ENCODE measurements at places on chromosomes 11 and 22.
A peak's percentile ranks its signal among the peaks of the same experiment; 100 is the strongest.

DNA sequence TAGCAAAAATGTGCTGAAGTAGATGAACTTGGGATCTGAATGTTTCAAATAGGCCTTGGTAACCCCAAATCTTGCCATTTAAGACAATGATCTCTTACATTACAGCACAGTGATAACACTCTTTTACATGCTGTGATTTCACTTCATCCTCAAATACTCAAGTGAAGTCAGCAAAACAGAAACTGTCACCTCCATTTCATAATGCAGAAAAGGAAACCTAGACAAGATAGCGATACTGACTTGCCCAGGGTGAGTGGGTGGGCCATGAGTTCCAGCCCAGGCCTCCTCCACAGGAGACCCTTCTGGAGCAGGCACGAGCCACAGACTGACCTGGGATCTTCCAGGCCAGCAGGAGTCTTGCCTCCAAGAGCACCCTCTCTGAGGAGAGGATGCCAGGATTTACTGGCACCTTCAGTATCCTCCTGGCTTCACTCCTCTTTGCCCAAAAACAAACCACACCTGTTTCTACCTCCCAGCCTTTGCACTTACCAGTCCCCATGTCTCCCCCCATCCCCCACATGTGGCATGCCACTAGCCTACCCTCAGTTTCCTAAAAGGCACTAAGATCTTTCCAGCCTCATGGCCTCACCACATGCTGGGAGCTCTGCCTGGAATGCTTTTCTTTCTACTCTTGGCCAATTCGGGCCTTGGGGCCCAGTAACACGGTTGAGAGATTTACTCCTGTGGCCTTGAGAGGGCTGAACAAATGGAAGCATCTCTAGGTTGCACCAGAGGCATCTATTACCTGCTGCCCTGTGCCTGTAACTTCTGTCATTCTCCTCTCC, 1.9 kb upstream of the DGAT2 start:
- no peak for DNase-seq

DNA sequence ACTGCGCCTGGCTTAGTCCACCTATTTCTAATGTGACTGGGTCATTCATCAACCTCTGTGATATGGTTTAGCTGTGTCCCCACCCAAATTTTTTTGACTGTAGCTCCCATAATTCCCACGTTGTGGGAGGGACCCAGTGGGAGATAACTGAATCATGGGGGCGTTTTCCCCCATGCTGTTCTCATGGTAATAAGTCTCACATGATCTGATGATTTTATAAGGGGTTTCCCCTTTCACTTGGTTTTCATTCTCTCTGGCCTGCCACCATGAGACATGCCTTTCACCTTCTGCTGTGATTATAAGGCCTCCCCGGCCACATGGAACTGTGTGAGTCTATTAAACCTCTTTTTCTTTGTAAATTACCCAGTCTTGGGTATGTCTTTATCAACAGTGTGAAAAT, 8.7 kb downstream of the CENATAC start:
- DNase-seq = no peak

DNA sequence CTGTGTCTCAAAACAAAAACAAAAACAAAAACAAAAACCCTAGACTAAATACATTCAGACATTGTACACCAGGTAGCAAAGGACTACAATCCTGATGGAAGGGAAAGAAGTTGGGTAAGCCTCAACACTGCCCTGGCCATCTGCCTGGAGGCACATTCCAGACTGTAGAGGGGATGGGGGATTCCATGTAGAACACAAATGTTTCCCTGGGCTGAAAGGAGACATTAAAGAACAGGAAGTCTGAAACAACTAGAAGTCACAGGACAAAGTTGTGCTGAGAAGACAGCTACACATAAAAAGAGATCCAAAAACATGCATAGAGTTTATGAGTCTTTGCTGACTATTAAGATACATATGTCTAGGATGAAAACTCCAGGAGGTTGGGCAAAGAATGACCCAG, 83.9 kb downstream of the RRAS2 start:
- no peak for DNase-seq

- no peak for DNase-seq
Measured at GRCh38 chr11:73965076-73965763, 14.4 kb downstream of the DNAJB13 start.

GRCh38 chr11:119210050-119210449, 3.9 kb downstream of the CBL start:
- peak; percentile 7 for DNase-seq

- no peak for DNase-seq
Measured at GRCh38 chr22:37910890-37911672, 5.0 kb downstream of the MICALL1 start.

DNA sequence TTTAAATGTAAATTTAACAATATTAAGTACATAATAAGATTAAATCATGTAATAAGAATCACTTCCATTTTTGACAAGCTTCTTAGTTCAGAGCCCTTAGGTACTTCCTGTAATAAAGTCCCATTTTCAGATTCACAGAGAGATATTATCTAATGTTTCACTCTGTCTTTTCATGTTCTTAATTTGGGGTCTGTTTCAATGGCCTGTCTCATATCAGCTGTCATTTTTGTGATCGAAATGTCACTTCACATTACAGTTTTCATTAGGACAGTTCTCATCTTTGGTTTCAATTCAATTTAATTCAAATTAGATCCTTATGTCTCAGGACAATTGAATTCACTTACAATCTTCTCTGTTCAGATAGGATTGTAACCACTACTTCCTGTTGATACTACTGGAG, 22.6 kb upstream of the OLFML1 start:
- DNase-seq = no peak

DNA sequence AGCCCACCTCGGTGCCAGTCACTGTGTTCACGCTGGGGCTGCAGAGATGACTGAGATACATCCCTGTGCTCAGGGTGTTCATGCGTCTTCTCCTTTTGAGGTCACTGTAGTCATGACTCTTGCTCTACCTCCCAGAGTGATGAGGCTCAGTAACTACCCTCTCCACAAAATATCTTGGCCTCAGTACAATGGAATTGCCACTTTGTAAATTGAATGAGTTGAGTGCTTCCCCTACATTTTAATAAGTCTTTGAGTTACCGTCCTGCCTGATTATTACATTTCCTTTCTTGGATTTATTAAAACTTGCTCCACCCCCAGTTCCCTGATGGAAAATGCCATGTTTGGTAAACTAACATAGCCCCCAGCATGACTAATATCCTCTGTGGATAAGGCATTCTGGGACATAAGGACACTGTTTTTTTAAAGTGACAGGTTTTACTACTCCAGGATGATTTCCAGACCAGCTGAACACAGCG, 15.9 kb downstream of the PRSS23 start:
- no peak for DNase-seq

GRCh38 chr11:13391217-13391616, 71.8 kb downstream of the BTBD10 start:
- DNase-seq = no peak

- DNase-seq = no peak
Measured at GRCh38 chr11:27458182-27458581, 14.4 kb downstream of the LGR4 start.

GRCh38 chr11:12464303-12464702, 86.9 kb downstream of the PARVA start:
- DNase-seq = no peak

GRCh38 chr11:1767399-1768140, 3.8 kb upstream of the CTSD start:
- no peak for DNase-seq

DNA sequence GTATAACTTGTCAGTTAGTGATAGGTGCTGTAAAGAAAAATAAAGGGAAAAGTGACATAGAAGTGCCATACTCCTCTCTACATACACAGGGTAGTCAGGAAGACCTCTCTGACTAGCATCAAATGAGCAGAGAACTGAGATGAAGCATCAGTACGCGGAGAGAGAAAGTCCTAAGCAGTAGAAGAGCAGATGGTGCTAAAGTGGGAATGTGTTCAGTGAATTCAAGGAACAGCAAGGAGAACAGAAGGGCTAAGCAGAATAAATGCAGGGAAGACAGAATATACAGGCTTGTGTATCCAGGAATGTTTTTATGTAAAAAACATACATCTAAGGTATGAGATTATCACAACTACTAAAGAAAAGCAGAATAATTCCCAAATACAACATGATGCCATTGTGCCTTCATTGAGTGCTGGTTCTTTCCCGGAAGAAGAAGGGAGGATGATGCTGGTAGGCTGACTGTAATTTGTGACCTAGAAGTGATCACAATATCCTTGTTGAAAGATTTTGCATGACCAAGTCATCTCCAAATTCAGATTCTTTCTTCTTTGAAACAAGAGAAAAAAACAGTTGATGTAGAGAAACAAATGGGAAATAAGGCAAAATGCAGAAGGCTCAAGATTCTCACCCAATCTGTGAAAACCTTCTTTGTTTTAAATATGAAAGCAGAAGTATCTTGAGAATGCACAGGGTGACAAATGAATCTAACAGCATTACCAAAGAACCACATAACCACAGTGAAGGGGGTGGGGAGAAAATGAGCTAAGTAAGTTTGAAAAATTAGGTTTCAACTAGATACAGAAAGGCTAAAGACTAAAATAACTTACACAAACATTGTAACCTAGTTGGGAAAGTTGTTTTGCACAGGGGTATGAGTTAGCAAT, 20.5 kb downstream of the MRE11 start:
- DNase-seq = peak; percentile 79

GRCh38 chr11:86747801-86748200, 52.5 kb upstream of the PRSS23 start:
- DNase-seq = no peak

DNA sequence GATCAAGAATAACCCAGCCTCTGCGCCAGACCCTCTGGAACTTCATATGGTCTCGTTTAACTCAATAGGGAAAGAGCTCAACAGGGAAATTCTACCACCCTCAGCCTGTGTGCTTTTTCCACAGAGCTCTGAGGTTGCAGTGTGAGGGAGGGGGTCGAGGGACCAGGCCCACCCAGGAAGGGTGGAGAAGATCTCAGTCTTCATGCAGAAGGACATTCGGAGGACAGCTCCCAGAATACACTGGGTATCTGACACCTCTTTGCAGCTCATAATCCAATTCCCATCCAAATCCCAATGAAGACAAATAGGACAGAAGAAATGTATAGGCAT, 56.6 kb downstream of the ST14 start:
- no peak for DNase-seq

GRCh38 chr11:46918083-46918787, at the start of gene LRP4:
Gene LRP4 (minus strand): TSS chr11:46918550. CDS start chr11:46918379, 171 bp downstream.
- DNase-seq = no peak

- no peak for DNase-seq
Measured at GRCh38 chr11:12565406-12565805, 108.8 kb upstream of the TEAD1 start.

GRCh38 chr11:35227576-35228327, 88.8 kb downstream of the CD44 start:
- DNase-seq = peak; percentile 89

DNA sequence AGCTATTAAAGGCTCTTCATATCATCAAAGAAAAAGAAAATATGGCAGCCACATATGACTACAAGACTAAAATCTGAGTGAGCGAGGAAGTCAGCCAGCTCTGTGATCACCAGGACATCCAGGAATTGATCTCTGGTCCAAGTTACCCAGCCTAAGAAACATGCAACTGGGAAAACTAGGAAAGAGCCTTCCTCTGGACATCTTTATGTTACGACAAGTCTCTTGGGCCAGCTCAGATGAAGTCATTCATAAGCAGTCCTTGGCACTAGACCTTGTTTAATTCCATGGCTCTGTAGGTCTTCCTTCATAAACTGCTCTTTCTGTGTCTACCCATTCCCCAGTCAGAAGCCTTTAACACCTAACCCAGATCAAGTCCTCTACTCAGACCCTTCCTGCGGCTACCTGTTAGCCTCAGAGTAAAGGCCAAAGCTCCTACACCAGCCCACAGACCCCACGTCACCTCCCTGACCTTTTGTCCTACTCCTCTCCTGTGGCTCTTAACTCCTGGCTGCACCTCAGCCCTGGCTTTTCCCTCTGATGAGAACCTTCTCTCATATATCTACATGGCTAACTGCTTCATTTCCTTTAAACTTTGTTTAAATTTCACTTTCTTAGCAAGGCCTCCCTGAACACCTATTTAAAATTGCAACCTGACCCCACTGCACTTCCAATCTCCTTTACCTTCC, 134.0 kb downstream of the KIF18A start:
- DNase-seq = no peak

- DNase-seq = no peak
Measured at GRCh38 chr22:33350491-33350890, 292.3 kb upstream of the SYN3 start.

DNA sequence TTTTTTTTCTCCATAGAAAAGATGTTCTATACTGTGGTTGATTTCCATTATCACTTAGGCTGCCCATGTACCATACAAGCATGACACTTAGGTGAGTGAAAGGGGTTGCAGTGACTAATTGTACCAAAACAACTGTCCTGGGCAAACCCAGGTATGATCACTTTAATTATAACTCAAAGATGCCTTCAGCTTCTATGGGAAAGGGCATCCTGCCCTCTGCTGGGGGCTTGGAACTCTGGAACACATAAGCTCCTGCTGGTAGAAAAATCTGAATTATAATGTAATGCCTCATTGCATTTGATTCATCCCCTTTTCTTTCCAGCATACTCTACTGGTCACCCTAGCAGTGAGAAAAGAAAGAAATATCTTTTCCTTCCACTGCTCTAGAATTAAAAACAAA, 206.3 kb downstream of the DDX10 start:
- peak; percentile 16 for DNase-seq

- peak; percentile 93 for DNase-seq
Measured at GRCh38 chr22:45742866-45743450, 71.3 kb downstream of the ATXN10 start.

- no peak for DNase-seq
Measured at GRCh38 chr11:79028225-79028624, 412.6 kb downstream of the TENM4 start.

DNA sequence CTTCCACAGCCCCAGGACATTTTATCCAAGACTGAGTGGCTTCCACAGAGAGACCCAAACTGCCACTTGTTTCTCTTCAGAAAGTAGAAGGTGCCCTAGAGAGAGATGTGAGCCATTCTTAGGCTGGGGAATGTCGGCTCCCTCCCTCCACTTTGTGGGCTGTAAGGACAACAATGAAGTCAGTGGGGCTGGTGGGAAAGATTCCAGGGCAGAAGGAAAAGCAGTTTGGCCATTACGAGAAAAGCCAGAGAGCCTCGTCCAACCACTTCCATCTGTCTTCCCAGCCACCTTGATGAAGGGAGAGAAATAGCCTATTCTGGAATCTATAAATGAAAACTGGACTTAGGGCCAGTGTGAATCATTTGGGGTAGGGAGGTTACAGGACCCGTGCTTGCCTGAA, 382.5 kb downstream of the NXPE2 start:
- DNase-seq = no peak

- DNase-seq = no peak
Measured at GRCh38 chr11:72037554-72038311, 39.0 kb downstream of the IL18BP start.

GRCh38 chr11:66077927-66078326, 7.9 kb downstream of the PACS1 start:
- no peak for DNase-seq
